ENCODE measurements at places on chromosomes 7 and 10. TPM values are rescaled to one million over a fixed set of nuclear protein-coding genes. Genes with fewer than 3 reads are reported as not detected.

GRCh38 chr7:66418537-66418936 lies 210.1 kb upstream of the KCTD7 start:
- no peak for DNase-seq

EMX2 gene
- total RNA-seq: not detected

ACSM6 gene
- total RNA-seq: not detected

IMMP2L gene
- 10.5 TPM for total RNA-seq

DNA sequence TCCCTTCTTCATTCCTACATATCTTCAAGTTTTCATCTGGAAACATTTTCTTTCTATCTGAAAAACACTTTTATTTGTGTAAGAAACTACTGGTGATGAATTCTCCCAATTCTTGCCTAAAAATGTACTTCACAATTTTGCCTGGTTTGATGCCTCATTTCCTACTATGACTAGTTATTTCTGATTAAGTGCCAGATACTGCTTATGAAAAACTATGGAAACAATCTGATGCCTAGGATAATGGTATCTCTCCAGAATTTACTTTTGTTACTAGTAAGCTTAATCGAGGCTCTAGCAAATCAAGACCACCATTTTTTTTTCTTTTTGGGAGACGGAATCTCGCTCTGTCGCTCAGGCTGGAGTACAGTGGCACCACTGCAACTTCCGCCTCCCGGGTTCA lies 31.3 kb downstream of the CACUL1 start:
- no peak for DNase-seq

FAM25A gene
- total RNA-seq: not detected

CDCA7L gene
- total RNA-seq: 66.2 TPM

RELN gene
- total RNA-seq: not detected

DKK1 gene
- total RNA-seq: 7.3 TPM

GRCh38 chr7:140619176-140619575 lies 21.4 kb downstream of the DENND2A start:
- no peak for DNase-seq

GRCh38 chr7:106515321-106515720 lies 145.6 kb downstream of the CCDC71L start:
- no peak for DNase-seq

DNA sequence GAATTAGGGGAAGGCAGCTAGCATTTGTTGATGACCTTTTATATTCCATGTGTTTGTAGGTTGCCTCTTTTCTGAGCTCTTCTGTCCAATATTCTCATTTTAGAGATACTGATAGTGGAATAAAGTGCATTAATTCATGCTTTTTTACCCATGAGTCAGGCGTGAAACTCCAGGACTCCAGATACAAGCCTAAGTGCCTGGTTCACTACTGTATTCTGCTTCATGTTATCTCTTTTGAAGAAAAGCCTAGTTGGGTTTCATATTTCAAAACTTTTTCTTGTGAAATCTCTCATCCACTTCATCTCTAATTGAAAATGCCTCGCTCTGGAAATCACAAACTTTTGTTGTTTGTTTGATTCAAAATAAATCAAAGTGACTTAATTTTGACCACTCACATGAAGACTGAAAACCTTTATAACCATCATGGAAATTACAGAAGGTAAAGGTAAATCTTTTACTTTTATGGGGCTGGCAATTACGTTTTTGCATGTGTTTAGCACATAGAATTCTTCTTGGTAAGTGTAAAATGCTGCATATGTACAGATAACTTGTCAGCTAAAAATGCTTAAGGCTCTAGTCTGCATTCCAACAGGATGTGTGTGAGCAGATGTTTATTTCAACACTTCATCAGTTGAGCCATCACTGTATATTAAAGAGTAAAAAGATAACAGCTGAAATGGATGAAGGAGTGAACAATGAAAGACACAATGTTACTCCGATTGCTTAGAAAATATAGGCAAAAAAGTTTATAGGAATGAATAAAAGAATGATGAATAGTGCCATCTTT lies 961.8 kb upstream of the CELF2 start:
- DNase-seq: no peak

- DNase-seq: no peak
Observed at GRCh38 chr10:9869205-9869604, 1148.5 kb upstream of the CELF2 start.

DNA sequence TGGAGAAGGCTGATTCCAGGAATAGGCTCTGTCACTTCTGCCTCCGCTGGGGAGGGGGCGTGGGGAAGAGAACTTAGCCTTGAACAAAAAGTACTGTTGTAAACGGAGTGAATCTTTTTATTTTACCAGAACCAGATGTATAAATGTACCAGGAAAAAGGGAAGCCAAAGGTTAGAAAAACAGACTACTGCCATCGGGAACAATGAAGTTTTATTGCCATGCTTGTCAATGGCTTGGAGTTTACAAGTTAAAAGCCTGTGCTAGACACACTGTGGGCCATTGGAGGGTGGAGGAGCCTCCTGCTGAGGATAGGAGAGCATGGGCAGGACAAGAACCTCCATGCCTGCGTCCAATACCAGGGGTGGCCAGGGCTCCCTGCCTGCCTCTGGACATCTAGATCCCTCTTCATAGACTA lies 161.7 kb upstream of the LYZL2 start:
- DNase-seq: no peak

NPC1L1 gene
- total RNA-seq: not detected

ATOH7 gene
- not detected for total RNA-seq

- DNase-seq: no peak
Observed at GRCh38 chr7:158758586-158759244, 54.1 kb upstream of the NCAPG2 start.

DNA sequence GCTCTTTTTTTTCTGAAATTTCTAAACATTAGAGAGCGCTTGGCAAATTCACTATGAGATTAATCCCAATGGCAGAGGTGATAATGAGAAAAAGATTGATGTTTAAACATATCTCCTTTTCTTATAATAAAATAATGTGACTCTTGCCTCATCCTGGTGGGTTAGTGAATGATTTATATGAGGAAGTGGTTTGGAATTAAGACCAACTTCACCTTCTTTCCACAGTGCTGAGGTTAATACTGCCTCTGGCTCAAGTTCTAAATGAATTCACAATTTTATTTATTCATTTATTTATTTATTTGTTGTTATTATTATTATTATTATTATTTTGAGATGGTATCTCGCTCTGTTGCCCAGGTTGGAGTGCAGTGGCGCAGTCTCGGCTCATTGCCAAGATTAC lies 40.5 kb upstream of the ADO start:
- DNase-seq: no peak

FASTK gene
- total RNA-seq: 66.5 TPM

CCDC3 gene
- total RNA-seq: 0.29 TPM

GRCh38 chr10:80530251-80530650 lies 7.5 kb upstream of the SH2D4B start:
- peak; percentile 66 for DNase-seq

DNA sequence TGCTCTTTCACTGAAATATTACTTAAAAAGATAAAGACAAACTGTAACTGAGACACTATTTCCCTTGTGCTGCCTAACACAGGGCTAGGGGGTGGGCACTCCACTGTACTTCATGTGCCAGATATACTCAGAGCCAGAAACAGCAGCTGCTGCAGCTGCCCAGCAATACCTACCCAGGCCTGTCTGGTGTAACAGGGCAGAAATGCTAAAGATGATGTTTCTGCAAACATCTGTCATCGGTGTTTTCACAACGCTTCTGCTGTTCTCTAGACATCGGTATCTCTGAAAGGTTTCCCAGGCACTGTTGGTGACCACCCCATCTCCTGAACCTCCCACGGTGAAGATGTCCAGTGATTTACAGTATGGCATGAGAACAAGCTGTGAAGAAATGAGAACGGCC lies 42.7 kb downstream of the LAMB1 start:
- DNase-seq: no peak

GRCh38 chr10:16612115-16612980 lies 90.7 kb upstream of the C1QL3 start:
- DNase-seq: peak; percentile 49

TACR2 gene
- total RNA-seq: 0.36 TPM

DNA sequence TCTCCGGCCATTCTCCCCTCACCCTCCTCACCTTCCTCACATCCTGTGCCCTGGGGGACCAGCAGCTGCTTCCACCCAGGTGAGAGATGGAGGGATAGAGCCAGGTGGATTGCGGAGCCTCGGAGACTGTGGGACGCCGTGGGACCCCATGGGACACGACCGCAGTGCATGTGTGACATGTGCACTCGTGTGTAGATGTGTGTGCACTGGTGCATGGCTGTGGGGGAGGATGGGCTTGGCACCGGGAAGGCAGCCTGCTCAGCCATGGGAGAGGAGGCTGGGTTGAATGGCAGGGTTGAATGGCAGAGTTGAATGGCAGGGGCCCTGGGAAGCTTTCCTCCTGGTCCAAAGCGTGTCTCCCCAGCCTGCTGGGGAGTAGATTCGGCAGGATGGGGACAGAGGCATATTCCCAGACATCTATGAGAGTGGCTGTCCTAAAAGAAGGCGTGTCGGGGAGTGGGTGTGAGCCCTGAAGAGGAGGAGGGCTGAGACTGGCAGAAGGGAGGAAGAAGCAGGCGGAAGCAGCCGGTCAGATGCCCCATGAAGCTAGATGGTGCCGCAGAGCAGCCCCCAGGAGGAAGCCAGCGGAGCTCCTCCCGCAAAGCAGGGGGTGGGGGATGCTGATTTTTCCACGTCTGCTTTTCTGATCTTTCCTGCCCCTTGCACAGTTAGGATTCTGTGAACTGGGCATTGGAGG lies 815 bp downstream of the GIMAP8 start:
- DNase-seq: no peak

GRCh38 chr7:154640917-154641316 lies 362.0 kb downstream of the PAXIP1 start:
- DNase-seq: no peak

DNA sequence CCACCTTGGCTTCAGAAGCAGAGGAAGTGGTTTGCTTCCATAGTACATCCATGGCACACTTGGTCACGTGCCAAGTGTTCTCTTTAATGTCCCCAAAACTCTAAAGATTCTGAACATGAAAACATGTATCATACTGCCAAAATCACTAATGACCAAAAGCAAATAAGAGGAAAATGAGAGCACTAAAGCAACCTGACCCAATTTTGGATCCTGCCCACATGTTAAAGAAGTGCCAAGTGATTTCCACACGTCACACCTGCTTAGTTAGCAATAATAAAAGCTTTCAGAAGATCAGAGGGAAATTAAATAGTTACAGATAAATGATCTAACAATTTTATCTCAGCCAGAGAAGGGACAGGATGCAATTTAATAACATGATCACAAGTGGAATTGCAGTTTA lies 1170.0 kb downstream of the XPNPEP1 start:
- no peak for DNase-seq

- no peak for DNase-seq
Observed at GRCh38 chr7:147509541-147510200, 1080.9 kb upstream of the C7orf33 start.

FAM24A gene
- not detected for total RNA-seq

- DNase-seq: no peak
Observed at GRCh38 chr10:12579954-12580858, 230.9 kb downstream of the CAMK1D start.

GRCh38 chr7:68813551-68814080 lies 784.7 kb upstream of the AUTS2 start:
- DNase-seq: no peak

- peak; percentile 50 for DNase-seq
Observed at GRCh38 chr10:112875476-112876267, 74.4 kb upstream of the TCF7L2 start.

SLC29A4 gene
- 1.4 TPM for total RNA-seq

SRRT gene
- total RNA-seq: 49.6 TPM

DNA sequence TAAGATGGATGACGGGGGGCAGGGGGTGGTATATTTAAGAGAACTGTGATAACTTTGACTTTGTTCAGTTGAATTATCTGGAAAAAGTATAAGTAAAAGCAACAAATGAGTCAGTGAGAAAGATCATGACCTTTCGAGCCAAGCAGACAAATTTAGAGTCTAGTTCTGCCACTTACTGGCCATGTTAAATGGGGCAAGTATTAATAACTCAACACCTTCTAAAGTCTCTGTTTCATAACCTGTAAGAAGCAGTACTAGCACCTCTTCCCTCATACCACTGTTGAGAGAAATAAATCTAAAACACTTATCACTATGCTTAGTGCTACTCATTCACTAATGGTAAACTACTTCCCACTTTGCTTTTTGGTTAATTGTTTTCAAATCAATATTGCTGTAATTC lies 604.4 kb upstream of the LRRN3 start:
- DNase-seq: no peak

CACNB2 gene
- not detected for total RNA-seq

DNA sequence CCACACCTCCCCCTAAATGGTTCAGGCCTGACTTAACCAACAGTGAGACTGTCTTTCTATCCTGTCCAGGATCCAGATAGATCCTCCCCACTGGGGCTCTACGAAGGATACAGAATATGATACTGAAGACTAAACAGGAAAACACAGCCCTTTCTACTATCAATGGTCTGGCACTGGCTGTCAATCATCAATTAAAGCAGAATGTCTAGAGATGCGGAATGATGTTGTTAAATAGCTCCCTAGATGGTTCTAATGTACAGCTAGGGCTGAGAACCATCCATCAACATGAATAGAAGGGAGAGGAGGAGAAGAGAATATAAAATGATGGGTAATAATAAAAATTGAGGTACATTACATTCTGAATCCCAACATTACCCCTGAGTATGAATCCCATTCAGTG lies 314.3 kb upstream of the CELF2 start:
- no peak for DNase-seq

GRCh38 chr10:132602614-132603013 lies 65.0 kb downstream of the INPP5A start:
- DNase-seq: no peak

CLCN1 gene
- not detected for total RNA-seq

NME8 gene
- total RNA-seq: not detected

Measured in RPMI7951 (cell line).